ENCODE measurements at places on chromosomes 2 and 18.

DNA sequence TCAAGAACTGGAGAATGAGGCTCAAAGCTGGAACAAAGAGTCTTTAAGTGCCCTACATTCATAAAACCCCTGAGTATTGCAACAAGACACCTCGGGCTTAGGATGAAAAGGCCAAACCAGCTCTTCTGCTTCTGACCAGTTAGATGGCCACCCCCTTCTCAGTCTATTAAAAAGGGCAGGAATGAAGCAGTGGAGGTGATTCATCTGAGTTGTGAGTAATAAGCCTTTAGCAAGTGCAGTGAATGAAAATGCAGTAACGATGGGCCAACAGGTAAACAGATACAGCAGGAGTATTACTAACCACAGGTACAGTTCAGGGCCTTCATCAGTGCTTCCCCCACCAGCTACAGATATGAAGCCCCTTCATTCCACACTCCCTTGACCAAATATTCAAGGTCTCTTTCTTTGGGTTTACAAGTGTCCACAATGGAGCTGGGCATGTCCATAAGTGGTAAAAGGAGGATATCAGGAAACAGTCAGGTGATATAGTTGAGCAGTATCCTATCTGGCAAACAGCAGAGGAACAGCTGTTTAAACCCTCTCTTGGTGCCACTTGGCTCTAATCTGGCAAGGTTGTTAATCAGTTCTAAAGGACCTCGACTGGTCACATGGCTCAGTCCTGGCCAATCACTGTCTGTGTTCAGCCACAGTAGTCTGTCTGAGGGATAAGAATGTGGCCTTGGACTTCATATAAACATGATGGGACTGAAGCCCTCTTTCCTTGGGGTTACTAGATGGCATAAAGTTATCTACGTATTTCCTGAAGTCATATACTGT, 17.8 kb downstream of the SERPINB13 start:
- H3K4me1 ChIP-seq = no peaks in the 10 kb centered on the region
- DNase-seq = no peak
- H3K36me3 ChIP-seq = no peaks in the 10 kb centered on the region
- H3K27me3 ChIP-seq = no peaks in the 10 kb centered on the region
- H3K27ac ChIP-seq = no peak overlapping the region

- H3K4me3 ChIP-seq = no peak overlapping the region
- peak overlapping the region; percentile 2 for H3K27ac ChIP-seq
- DNase-seq = no peak
- H3K36me3 ChIP-seq = no peaks in the 10 kb centered on the region
- peaks cover 6% of the 10 kb centered on the region for H3K4me1 ChIP-seq
These were observed 4.7 kb upstream of the STAT1 start for GRCh38 chr2:191018643-191019119.

DNA sequence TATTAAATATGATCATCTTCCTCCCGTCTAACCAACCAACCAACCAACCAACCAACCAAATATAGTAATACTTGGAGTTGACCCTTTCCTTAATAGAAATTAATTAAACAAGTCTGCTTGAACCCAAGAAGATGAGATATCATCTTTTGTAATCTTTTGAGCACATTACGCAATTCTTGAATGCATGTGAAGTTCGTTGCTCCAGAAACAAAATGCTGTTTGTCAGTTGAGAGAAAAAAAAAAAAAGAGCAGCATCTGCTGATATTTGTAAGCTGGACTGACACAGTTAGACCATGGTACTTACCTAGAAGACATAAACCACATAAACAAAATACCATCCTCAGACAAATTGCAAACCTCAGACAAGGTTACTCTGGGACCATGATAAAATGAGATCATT, 9.2 kb upstream of the SERPINB2 start:
- H3K4me1 ChIP-seq = no peaks in the 10 kb centered on the region
- H3K27ac ChIP-seq = no peak overlapping the region
- peaks cover 5% of the 10 kb centered on the region for H3K36me3 ChIP-seq
- DNase-seq = no peak
- H3K27me3 ChIP-seq = no peaks in the 10 kb centered on the region
- H3K4me3 ChIP-seq = no peak overlapping the region

GRCh38 chr2:223019390-223019930, 32.5 kb upstream of the KCNE4 start:
- H3K4me3 ChIP-seq = no peak overlapping the region
- DNase-seq = no peak
- H3K27ac ChIP-seq = no peak overlapping the region
- H3K4me1 ChIP-seq = no peaks in the 10 kb centered on the region
- peaks cover 9% of the 10 kb centered on the region for H3K27me3 ChIP-seq

DNA sequence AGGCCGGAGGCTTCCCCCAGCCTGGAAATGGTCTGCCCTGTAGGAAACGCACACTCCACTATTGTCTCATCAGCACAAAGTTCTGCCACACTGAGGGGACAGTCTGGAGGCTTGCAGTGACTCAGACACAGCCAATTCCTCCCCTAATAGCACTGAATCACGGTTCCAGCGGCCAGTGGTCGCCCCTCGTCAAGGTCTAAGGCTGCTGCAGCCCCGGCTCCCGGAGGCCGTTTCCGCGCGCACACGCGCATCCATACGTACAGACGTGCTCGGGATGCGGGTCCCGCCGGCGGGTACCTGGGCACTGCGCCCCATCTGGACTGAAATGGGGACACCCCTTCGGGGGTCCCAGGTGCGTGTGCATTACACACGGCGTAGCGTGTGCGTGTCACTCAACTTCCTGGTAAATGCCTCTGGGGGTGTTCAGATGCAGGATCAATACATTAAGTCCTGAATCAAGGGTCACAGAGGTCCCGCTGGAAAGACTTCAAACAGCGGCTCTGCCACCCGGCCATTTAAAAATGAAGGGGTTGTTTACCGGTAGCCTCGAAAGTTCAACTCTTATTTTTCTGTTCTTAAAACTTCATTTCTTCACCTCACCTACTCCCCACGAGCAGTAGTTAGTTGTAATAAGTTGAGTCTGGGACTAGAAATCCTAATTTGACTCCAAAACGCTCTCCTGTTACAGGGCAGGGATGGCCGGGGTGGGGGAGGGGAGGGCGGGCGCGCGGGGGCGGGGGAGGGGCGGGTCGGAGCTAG, 572 bp upstream of the ZNF516 start:
- peaks cover 28% of the 10 kb centered on the region for H3K4me1 ChIP-seq
- peak overlapping the region; percentile 51 for H3K27ac ChIP-seq
- no peak for DNase-seq

DNA sequence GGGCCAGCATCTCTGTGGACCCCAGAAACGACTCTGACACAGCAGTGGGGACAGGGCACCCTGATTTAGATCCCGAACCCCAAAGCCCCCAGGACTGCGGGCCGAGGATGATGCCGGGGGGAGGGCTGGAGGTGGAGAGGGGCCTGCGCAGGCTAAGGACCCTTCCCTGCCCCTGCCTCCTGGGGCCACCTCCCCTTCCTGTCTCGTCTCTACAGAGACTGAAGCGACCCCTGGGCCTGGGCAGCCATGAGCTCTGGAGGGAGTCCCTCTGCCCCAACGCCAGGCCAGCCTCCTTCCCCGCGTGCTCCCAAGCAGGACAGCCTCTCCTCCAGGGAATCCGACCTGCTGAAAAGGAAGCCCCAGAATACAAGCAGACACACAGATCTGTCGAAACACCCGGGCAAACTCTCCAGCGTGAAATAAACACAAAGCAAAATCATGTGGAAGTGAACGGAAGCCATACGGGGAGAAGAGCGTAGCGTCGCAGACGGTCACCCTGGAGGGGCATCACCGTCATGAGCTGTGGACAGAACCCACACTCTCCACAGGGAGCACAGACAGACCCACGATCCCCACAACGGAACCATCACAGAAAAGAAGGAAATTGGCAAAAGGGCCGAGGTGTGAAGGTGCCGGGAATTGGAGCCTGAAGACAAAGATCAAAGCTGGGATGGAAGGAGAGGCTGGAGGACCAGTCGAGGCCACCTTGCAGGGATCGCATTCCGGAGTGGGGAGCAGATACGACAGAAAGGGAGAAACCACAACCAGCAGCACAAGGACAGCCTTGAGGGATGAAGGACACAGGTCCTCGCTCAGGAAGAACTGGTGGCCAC, 51.0 kb upstream of the CTDP1 start:
- no peak for DNase-seq
- peak overlapping the region; percentile 31 for H3K27ac ChIP-seq
- H3K27me3 ChIP-seq = peaks cover 56% of the 10 kb centered on the region
- peaks cover 12% of the 10 kb centered on the region for H3K36me3 ChIP-seq

DNA sequence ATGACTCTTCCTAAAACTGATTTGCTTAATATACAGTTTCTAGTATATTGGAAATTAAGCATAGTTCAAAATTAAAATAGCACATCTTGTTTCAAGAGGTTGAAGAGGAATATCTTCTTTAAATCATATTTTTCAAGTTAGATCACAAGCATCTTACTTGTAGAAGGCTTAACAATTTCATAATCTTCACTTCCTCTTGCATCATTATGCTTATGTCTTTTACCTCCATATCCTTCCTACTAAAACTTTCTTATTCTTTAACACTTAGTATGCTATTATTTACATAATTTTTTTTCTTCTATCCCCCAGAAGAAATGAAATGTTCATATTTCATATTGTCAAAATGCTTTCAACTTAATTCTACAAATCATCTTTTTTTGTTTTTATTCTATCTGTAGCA, 1354.9 kb upstream of the TMEFF2 start:
- no peaks in the 10 kb centered on the region for H3K36me3 ChIP-seq
- H3K4me1 ChIP-seq = no peaks in the 10 kb centered on the region
- H3K27me3 ChIP-seq = no peaks in the 10 kb centered on the region
- no peak for DNase-seq
- H3K4me3 ChIP-seq = no peak overlapping the region
- H3K27ac ChIP-seq = no peak overlapping the region

DNA sequence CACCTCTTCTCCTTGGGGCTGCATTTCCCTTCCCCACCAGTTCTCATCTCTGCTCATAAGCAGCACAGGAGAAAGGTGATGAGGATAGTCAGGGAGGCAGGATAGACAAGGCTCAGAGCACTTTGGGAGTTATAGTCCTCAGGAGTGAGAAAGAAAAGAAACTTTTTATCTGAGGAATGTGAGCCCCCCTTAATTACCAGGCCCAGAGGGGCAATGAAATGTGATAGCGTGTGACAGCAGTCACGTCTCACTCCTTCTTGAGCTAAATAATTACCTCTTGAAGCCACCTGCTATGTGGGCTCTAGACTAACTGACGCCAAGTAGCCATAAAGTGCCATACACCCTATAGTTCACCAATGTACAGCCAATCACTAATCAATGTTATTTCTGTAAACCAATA, 105.8 kb downstream of the SPP2 start:
- H3K36me3 ChIP-seq = peaks cover 2% of the 10 kb centered on the region
- peaks cover 9% of the 10 kb centered on the region for H3K27me3 ChIP-seq
- no peak for DNase-seq
- no peak overlapping the region for H3K4me3 ChIP-seq
- H3K27ac ChIP-seq = no peak overlapping the region

GRCh38 chr2:236867441-236868260, 218.0 kb upstream of the COPS8 start:
- H3K27ac ChIP-seq = no peak overlapping the region
- no peak overlapping the region for H3K4me3 ChIP-seq
- no peaks in the 10 kb centered on the region for H3K36me3 ChIP-seq
- DNase-seq = no peak
- peaks cover 40% of the 10 kb centered on the region for H3K27me3 ChIP-seq
- peaks cover 6% of the 10 kb centered on the region for H3K4me1 ChIP-seq

GRCh38 chr2:111975053-111975552, 76.7 kb downstream of the MERTK start:
- H3K27me3 ChIP-seq = peaks cover 17% of the 10 kb centered on the region
- DNase-seq = no peak
- no peak overlapping the region for H3K4me3 ChIP-seq
- no peak overlapping the region for H3K27ac ChIP-seq

DNA sequence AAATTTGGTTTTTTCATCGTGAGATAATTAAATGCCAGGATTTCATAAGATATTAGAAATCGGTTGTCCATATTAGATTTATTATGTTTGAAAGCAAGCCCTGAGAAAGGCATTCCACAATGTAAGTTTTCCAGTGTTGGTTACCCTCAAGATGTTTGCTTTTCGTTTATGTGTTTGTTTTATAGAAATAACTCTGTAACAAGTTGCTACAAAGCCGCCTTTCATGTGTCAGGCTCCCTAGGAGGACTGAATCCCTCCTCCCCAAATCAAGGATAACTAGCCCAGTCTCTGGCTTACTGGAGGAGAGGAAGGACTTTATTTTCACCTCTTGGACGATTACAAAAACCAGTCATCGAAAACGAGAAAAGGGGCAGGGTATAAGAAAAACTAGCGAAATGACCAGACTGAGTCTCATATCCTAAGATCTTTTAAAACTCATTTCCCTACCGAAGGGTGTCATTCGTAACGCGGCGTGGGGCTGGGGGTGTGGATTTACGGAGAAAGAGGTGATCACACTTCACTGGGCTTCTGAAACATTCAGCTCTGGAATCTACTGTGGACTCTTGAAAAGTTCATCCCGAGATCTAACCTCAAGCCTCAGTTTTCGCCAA, 1.0 kb upstream of the PEX13 start:
- H3K27ac ChIP-seq = peak overlapping the region; percentile 90
- peak overlapping the region; percentile 92 for H3K4me3 ChIP-seq
- H3K36me3 ChIP-seq = peaks cover 9% of the 10 kb centered on the region
- no peaks in the 10 kb centered on the region for H3K27me3 ChIP-seq

- H3K4me1 ChIP-seq = peaks cover 11% of the 10 kb centered on the region
- peaks cover 35% of the 10 kb centered on the region for H3K36me3 ChIP-seq
- H3K27me3 ChIP-seq = no peaks in the 10 kb centered on the region
These were observed 41.4 kb downstream of the TRAPPC12 start for GRCh38 chr2:3420769-3421397.

- H3K36me3 ChIP-seq = peaks cover 14% of the 10 kb centered on the region
- DNase-seq = no peak
- H3K4me3 ChIP-seq = peak overlapping the region; percentile 16
- H3K4me1 ChIP-seq = peaks cover 60% of the 10 kb centered on the region
- no peaks in the 10 kb centered on the region for H3K27me3 ChIP-seq
These were observed 2.5 kb downstream of the ATP9B start for GRCh38 chr18:79071503-79072210.

DNA sequence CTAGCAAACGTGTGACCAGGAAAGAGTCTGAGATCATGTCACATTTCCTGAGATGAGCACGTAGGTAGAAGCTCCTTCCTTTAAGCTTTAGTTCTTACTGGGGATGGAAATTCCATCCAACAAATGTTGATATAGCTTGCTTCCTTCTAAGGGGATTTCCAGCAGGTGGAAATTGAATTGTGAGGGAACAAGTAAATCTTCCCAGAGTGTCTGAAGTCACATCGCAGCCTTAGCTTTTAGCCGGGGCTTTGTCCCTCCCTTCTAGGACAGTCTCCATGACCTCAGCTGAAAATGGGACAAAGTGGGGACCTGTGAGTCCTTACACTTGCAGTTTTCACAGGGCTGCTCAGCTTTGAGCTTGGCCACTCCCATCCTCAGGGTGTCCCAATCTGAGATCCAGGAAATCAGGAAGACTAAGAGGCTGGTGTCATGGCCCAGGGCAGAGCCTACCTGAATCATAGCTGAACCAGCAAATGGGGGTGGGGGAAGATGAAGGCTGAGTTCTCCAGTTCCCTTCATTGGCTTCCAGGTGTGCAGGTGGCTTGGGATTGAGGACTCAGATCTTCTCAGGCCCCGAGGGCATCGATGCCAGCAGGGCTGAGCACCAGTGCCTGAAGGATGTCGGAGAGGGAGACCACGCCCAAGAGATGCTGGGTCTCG, 8.3 kb downstream of the PRKAG3 start:
- H3K27ac ChIP-seq = no peak overlapping the region
- H3K27me3 ChIP-seq = peaks cover 43% of the 10 kb centered on the region
- H3K4me3 ChIP-seq = no peak overlapping the region
- no peaks in the 10 kb centered on the region for H3K4me1 ChIP-seq
- DNase-seq = no peak

- no peak overlapping the region for H3K4me3 ChIP-seq
- no peaks in the 10 kb centered on the region for H3K36me3 ChIP-seq
- no peaks in the 10 kb centered on the region for H3K27me3 ChIP-seq
- H3K27ac ChIP-seq = no peak overlapping the region
- no peak for DNase-seq
These were observed 9.8 kb upstream of the RPL31 start for GRCh38 chr2:100992262-100992661.
